ENCODE measurements at places on chromosomes 1 and 21.

DNA sequence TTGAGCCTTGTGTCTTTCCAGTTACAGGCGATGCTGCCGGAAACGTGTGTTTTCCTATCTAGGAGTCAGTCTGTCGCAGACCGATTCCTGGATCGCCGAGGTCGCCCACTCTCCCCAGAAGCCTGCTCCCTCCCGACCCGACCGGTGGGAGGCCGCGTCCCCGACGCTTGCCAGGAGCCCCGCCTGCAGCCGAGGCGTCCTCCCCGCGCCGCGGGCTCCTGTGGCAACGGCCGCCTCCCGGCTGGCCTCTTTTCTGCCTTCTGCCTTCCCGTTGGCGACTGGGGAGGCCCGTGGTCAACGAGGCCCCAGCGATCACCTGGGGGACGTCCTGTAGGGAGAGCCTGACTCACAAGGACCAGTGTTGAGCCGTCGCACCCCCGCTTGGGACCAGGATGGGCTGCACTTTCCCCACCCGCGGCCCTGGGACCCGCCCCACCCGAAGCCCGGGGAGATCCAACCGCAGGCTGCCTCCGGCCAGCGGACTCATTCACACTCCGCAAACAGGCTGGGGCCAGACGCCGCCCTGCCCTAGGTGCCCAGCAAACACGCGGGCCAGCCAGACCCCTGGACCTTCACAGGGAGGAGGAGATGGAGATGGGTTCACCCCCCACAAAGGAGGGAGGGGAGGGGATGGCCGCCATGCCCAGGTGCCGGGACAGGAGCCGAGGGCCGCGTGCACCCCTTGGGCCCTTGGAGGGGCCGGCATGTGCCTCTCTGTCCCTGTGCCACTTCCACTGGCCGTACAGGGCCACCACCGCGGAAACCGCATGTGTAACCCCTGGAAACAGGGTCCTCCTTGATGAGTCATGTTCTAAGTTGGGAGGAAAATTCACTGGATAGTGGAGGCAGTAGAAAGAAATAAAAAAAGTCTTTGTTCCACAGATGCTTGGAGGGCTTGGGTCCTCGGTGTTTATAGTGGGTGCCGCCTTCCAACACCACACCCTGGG, 7.2 kb upstream of the COL6A1 start:
- DNase-seq = no peak

DNA sequence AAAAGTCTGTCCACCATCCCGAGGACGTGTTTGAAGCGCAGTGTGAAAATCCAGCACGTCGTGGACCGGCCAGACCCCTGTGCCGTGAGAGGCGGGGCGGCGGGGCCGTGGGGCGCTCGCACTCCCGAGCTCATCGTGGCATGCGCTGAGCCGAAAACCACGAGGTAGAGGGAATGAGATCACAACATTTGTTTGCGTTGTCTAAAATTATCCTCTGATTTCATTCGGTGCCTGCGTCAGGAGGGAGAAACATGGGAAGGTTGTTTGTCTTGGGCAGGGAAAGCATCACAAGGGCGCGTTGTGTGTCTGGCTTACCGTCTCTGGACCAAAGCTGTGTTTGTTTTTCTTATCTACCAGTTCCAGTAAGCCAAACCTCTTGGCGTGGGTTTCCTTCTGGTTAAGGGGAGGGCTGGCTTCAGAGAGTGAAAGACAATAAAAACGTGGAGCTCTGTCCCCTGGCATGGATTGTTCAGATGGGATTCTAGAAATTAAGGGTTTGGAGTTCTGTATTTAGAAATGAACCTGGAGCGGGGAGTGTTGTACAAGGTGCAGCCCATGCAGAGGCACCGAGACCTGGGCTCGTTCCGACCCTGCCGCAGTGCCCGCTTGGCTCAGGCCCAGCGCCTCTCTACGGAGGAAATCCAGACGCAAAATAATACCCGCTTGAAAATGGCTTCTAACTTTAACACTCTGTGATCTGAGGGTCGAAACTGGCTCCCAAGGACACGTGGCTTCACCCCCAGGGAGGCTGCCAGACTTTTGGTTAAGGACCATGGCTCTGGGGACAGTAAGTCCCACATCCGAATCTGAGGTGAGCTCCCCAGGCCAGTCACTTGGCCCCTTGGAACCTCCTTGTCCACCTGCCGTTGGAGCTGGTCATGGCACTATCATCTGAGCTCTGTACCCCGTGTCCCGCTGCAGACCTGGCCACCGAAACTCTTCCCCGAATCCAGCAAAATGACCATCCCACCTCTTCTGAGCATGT, 68.7 kb upstream of the FAM3B start:
- DNase-seq = no peak

DNA sequence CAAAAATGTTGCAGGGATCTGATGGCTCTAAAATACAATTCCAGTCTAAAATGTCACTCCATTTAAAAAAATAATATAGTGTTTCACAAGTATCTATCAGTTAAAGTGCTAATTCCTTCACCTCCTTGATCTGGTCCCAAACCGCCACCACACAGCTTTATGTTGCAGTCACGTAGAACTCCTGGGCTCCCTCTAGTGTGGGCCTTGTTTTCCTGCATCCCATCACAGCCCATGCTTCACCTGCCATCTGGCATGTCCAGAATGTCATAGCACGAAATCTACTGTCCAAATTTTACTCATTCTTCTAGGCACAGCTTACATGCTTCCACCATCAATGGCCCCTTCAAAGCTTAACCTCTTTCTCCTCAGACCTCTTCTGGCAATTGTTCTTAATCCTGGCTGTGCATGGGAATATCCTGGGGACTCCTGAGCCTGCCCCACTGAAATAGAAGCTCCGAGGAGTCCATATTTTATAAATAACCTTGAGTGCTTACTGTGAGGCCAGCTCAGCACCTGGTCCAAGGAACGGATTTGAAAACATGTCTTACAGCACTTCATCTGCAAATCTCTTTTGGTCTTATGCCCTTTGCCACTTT, 15.5 kb downstream of the FYB2 start:
- DNase-seq = peak; percentile 27

DNA sequence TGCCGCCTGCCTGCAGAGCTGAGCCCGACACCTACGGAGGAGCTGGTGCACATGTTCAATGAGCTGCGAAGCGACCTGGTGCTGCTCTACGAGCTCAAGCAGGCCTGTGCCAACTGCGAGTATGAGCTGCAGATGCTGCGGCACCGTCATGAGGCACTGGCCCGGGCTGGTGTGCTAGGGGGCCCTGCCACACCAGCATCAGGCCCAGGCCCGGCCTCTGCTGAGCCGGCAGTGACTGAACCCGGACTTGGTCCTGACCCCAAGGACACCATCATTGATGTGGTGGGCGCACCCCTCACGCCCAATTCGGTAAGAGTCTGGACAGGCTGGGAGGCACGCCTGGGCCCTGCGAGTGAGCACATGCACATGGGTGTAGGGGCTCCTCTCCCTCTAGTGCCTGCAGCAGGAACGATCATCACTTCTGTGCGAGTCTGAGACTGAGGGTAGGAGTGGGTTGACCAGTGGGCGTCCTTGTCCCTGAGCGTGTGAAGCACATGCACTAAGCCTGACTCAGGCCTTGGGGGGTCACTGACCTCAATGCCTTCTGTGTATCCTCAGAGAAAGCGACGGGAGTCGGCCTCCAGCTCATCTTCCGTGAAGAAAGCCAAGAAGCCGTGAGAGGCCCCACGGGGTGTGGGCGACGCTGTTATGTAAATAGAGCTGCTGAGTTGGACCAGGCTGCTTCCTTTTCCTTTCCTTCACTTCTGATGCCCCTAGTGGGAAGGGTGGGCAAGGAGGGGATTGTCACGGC, 6.9 kb downstream of the DMAP1 start:
- no peak for DNase-seq

- no peak for DNase-seq
These were observed 21.2 kb downstream of the HFM1 start for GRCh38 chr1:91383456-91383855.
